ENCODE measurements at places on chromosomes 7 and 10.

- DNase-seq: no peak
Observed at GRCh38 chr7:149580328-149580727, 82.7 kb upstream of the ZNF746 start.

- no peak for DNase-seq
Observed at GRCh38 chr7:50466815-50467585, 16.9 kb upstream of the FIGNL1 start.

GRCh38 chr10:61812920-61813319, 88.6 kb upstream of the ARID5B start:
- no peak for DNase-seq

- no peak for DNase-seq
Observed at GRCh38 chr10:101054351-101054750, 7.4 kb upstream of the KAZALD1 start.

GRCh38 chr7:143908120-143908519, 6.1 kb upstream of the TCAF1 start:
- no peak for DNase-seq

- DNase-seq: no peak
Observed at GRCh38 chr7:26592011-26592410, 272.4 kb downstream of the SKAP2 start.

GRCh38 chr7:70434376-70434775, 697.6 kb upstream of the GALNT17 start:
- DNase-seq: no peak

GRCh38 chr7:102427019-102427405, 6.4 kb upstream of the ORAI2 start:
- no peak for DNase-seq

GRCh38 chr7:24290004-24290641, 6.1 kb downstream of the NPY start:
- DNase-seq: no peak

DNA sequence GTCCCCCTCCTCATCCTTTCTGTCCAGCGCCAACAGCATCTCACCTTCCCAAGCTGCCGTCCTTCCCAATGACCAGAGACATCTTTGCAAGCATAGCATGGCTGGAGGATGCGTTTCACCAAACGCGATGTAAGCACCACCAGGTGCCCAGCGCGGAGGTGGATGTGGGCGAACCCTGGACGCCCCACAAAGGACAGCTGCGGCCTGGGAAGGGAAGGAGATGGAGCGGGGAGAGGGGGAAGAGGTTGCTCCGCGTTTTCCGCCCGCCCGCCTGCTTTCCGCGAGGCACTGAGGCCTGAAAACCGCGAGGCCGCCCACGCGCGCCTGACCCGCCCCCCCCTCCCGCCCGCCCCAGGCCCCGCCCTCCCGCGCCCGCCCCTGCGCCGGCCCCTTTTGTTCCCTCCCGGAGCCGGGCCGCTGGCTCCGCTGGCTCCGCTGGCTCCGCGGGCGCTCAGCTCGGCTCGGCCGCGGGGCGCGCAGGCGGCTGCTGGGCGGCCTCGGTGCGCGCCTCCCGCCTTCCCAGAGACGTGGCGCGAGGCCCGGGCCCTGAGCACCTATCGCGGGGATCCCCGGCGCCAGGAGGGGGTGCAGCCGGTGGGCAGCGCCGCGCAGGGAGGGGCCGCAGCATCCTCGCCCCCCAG, at the start of gene CLIP2:
Gene CLIP2, plus strand, starts transcription at position 390 of the 641 bp plus-strand sequence. CDS start 28,140 bp downstream, outside the sequence.
- DNase-seq: peak; percentile 75

DNA sequence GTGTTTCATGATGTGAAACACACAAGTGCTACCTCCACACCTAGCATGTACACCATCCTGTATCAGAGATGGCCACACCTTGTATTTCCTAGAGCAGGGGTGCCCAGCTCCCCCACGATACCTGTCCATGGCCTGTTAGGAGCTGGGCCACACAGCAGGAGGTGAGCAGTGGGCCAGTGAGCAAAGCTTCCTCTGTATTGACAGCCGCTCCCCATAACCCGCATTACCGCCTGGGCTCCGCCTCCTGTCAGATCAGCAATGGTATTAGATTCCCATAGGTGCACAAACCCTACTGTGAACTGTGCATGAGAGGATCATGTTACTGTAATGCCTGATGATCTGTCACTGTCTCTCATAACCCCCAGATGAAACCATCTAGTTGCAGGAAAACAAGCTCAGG, 145.6 kb upstream of the RNF32 start:
- no peak for DNase-seq

DNA sequence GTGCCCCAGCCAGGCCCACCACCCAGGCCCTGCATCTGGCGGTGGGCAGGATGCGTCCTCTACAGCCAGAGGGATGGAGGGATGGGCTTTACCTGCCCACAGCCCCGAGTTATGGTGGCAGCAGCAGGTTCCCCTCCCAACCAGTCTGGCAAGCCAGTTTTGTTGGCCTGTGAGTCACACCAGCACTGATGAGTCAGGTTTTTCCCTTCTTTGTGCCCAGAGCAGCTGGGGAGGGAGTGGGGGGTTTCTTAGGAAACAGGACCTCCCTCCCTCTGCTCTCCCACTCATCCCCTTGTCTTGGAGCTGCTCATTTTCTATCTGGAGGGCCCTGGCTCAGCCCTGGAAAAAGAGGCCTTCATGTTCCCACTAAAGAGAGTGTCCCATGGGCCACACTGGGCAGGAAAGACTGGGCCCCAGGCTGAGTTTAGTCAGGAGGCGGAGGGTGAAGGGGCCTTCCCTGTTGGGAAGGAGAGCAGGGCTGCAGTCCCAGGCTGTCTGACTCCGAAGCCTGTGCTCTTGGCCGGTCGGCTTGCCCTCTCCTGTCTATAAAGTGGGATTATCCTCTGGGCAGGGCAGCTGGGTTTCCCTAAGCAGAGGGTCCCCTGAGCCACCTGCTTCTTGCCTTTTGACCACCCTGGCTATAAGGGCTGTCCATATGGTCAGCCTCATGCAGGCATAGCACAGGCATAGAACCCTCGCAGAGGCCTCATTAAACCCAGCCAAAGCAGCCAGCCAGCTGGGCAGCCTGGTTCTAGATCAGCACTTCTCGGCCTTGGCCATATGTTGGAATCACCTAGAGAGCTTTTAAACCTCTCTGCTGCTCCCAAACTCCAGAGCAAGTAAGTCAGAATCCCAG, 30.2 kb upstream of the ANKRD2 start:
- no peak for DNase-seq

GRCh38 chr10:26430641-26431163, 7.4 kb upstream of the APBB1IP start:
- no peak for DNase-seq

GRCh38 chr7:18144166-18144565, 116.5 kb upstream of the PRPS1L1 start:
- DNase-seq: no peak

DNA sequence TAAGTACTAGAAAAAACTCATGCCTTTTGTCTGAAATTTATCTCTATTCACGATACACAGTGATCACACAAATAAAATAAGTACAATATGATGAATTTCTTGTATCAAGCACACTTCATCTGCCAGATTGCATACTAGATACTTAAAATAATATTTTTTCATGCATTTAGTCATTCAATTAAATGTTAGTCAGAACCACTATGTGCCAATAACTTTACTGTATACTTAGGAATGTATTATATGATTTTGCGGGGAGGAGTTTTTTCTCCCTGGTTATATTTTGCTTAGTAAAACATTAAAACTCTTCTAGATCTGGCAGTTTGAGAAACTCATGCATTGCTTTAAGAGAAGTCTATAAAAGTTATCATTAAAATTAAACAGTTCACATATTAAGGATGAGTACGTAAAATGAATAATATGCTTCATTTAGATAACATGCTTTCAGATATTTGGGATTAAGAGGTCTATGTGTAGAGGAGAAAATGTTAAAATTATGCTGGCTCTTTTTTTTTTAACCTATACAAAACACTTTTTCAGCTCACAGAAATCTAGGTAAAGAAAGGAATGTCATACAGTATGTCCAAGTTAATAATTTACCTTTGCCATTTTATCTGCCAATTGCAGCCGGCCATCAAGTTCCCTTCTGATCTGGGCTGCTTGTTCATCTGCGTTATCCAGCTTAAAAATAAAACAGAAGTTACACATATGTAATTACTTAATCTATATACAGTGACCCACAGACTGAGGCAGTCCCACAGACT, 70.1 kb downstream of the RNF133 start:
- DNase-seq: no peak

DNA sequence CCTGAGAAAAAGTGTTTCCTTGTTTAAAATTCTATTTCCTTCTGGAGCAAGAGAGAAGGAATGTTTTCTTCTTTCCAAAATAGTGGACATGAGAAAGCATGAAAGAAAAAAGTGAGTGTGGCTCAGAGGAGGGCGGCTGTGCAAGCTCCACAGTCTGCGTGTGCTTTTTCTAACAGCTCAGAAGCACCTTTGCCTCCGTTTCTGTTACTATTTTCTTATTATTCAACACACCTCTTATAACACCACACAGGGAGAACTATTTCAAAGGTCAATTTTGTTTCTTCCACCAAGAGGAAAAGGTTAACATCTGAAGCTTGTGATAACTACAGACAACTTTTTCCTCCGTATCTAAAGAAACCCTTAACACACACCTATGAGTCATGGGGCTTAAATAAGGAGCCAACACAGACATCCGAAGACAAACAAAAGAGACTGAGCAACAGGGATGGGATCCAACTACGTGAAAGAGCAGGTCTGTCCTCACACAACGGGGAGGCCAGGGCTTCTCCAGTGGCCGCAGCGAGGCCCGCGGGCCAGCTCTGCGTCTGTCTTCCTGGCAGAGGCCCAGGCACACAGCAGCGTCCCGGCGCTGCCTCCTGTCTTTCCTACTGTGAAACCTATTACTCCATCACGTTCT, 36.2 kb upstream of the NCAPG2 start:
- DNase-seq: no peak

GRCh38 chr7:44218418-44219201, 17.8 kb downstream of the YKT6 start:
- DNase-seq: no peak

DNA sequence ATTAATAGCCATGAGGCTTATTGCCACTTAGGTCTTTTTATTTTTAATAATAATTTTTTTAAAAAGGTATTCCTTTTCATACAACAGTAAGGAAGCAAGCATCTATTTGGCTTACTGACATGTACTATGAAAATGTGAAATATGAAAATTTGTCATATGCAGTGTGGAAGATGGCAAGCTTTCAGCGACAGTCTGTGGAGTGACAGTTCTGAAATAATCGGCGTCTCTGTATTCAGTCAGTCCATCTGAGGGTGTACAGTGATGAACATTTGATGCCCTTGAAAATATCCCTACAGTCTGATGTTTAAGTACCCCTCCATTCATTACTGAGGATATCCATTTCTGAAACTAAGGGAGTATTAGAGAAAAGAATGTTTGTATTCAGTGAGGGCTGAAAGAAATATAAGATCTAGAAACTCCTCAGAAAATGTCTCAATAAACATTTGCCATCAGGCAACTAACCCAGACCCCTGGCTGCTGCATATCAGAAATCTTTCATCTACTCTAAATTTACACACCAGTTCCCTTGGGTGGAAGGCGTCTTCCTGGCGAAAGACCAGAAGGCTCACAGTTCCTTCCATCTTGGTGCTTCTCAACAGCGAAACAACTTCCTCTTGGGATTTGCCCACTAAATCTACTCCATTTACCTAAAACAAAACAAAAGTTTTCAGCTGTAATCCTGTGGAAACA, 440.6 kb downstream of the PARD3 start:
- no peak for DNase-seq

- no peak for DNase-seq
Observed at GRCh38 chr7:14380881-14381280, 391.4 kb upstream of the ETV1 start.

DNA sequence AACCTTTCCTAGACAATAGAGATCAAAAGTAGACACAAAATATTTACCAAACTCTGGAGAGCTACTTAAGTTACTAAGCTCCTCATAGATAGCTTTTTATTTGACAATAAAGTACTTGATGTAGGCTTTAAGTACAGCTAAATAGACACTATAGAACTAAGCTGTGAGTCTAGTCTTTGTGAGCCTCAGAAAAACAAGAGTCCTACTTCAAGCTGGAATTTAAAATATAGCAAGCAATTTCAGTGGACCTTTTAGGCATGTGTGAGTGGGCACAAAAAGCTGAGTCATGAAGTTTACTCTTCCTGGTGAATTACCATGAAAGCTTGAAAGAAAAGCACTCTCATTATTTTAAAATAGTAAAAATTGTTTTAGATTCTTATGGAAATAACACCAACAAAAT, 76.1 kb downstream of the ADD3 start:
- DNase-seq: no peak

DNA sequence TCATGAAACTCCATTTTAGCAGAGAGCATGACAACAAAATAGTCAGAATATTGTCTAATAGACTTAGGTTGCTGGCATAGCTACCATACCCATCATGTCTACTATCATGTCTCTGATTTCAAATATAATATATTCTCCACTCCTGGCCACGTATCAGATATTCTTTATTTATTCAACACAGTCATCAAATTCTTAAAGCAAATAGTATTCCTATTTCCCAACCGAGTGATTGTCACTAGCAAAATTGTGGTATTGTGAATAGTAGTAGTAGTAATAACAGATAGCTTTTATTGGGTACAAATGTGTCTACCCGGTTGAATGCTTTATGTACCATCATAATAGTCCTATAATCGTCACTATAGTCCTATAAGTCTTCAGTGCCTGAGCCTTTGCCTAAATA, 918.6 kb downstream of the KCNMA1 start:
- DNase-seq: no peak

GRCh38 chr7:96061009-96061408, 260.9 kb downstream of the SLC25A13 start:
- DNase-seq: no peak

DNA sequence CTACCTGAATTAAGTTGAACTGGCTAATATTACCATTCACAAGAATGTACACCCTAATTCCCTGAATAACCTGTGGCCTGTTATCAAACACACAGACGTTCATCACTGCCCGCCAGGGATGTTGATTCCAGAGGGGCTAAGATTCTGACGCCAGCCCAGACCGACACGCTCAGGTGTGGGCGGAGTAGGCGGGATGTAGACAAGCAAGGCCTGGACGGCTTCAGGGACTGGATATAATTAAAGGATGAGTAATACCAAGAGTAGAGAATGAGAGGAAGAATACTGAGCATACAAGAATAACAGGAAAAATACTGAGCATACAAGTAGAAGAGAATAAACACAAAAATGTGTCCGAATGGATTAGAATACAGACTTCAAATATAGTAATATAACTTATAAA, 29.0 kb downstream of the CUBN start:
- no peak for DNase-seq

DNA sequence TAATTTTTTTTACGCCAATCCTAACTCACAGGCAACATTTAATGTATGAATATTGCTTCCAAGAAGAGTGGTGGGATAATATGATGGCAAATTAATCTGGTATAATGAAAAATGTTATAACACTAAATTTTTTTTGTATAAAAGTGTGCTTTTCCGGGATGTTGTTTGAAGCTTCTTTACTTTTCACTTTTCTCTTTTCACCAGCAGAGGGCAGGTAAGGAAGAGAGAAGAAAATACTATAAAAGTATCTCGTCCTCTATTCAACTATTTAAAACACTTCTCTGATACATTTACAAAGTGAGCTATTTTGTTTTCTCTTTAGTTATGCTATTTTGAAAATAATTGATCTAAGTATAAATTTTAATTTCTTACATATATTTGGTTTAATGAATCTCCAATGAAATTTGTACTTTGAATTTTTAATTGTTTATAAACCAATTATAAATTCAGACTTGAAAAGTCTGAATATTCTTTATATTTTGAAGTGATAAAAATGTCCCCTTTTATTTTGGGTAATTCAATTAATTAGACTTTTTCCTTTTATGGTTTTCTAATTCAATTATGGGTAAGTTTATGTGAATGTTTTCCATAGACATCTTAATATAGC, 20.7 kb upstream of the CFTR start:
- no peak for DNase-seq

Measured in effector memory CD4-positive, alpha-beta T cell (primary cell).